ENCODE measurements at places on chromosomes 13 and 19.
A peak's percentile ranks its signal among the peaks of the same experiment; 100 is the strongest.

DNA sequence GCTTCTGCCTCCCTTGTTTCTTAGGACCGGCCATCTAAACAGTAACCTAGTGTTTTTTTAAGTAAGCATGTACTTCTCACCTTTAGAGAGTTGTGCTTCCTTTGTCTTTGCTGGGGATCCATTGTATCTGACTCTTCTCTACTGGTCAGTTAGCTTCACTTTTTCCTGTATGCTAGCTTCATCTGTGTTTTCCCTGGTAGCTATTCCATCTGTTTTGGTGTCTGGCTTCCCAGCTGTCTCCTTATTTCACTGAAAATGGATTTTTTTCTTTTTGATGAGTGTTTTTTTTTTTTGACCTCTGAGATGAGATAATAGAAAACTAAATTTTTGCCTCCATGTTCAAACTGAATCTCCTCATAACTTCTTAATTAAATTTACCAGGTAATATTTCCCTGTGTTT lies 637.0 kb upstream of the SLC10A2 start:
- no peak for DNase-seq

GRCh38 chr13:99347911-99348451 lies 40.8 kb upstream of the GPR183 start:
- DNase-seq: peak; percentile 82

- no peak for DNase-seq
These were observed 4.9 kb downstream of the ZNF333 start for GRCh38 chr19:14694641-14695266.

DNA sequence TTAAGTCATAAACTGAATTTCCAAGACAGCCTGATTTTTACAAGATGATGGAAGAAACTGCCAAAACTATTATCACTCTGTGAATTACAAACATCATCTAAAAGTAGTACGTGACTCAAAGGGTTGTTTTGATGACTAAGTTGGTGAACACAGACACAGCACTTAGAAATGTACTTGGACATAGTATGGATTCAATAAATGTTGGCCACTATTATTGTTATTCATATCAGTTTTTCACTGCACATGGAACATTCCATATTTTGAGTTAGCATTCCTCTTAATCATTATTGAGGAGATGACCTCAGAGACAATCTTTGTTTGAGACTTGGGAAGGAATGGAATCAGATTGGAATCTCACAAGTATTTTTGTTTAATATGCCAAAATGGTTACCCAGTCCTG lies 172.9 kb downstream of the OXGR1 start:
- no peak for DNase-seq

DNA sequence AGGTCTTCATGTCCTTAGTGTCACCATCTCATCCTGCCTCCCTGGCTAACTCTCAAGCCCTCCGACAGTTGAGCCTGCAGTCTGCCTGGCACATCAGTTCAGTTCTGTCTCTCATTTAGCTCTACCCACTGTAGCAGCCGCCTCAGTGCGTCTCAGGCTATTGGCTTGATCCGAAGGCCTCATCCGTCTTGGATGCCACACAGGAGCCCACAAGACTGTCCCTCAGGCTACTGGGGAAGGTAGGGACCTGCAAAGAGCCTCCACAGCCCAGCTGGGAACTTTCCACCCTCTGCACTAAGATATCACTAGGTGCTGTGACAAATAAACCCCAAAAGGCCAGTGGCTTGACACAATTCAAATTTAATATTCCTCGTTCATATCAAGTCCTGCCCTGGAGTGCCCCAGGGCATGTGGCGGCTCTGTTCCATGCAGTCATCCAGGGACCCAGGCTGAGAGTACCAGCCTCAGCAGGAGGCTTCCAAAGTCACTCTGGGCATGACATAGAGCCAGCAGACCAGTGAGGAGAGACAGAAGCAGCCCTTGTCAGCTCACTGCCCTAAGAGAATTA lies 5.7 kb downstream of the VSTM2B start:
- DNase-seq: no peak

DNA sequence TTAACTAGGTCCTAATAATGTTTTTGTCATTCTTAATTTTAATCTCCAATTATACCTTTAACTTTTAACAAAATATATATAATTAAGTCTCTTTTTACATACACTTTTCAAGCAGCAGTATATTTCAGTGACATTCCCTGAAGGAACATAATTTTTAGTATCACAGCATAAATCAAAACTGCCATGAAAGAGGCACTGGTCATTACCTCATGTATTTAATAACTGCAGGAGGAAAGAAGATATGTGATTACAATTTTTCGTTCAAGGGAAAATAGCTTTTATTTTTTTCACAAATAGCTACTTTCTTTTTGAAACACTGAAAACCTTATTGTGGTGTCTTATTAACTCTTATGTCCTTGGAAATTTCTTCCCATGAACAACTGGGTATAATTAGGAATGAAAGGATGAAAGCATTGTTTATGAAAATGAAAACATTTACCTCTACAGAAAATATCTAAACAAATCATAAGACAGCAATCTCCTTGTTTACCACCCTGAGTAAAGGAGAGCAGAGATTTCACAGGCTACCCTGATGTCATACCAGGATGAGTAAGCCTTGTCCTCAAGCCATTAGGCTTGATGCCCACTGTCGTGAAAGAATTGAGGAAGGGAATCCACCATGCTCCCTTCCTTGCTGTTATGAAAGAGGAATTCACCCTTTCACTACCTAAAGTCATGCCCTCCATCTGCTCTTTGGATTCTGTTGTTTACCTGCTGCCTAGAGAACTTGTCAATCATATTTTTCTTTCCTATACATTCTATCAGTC lies 877.2 kb upstream of the PCDH20 start:
- no peak for DNase-seq

DNA sequence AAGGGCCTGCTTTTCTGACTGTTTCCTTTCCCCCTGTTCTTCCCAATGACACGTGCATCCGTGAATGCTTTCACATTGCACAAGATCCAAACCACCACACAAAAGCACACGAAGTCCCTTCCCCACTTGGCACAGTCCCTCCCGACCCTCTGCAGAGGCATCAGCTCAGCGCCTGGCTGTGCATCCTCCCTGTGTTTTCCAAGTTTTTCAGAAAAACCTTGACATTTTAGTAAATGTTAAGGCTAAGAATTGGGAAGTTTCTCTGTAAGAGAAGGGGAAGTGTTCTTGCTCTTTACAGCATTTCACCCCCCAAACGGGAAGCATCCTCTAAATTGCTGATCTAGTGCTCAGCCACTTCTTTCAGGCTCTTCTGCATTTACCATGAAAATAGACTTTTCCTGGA lies 94.5 kb upstream of the TM9SF2 start:
- DNase-seq: no peak

- no peak for DNase-seq
These were observed 14.7 kb downstream of the NAPA start for GRCh38 chr19:47499863-47500830.
